ENCODE measurements at places on chromosomes 6 and 20. TPM values are rescaled to one million over a fixed set of nuclear protein-coding genes. Genes with fewer than 3 reads are reported as not detected.

BMP7 gene
- not detected for total RNA-seq

KCNQ2 gene
- not detected for total RNA-seq

HTR1B gene
- total RNA-seq: not detected

CGAS gene
- total RNA-seq: 19.4 TPM

PMEPA1 gene
- total RNA-seq: 21.9 TPM

HLA-DQA2 gene
- total RNA-seq: not detected

DEFB124 gene
- total RNA-seq: not detected

TRIM31 gene
- total RNA-seq: 0.11 TPM

WFDC2 gene
- not detected for total RNA-seq
